Hippocampal formation (tissue), 2 donors: ENCODE measurements at places on chromosomes 16 and 17.

- DNase-seq = no peak
Measured at GRCh38 chr17:58382872-58383242, 30.9 kb upstream of the SUPT4H1 start.

DNA sequence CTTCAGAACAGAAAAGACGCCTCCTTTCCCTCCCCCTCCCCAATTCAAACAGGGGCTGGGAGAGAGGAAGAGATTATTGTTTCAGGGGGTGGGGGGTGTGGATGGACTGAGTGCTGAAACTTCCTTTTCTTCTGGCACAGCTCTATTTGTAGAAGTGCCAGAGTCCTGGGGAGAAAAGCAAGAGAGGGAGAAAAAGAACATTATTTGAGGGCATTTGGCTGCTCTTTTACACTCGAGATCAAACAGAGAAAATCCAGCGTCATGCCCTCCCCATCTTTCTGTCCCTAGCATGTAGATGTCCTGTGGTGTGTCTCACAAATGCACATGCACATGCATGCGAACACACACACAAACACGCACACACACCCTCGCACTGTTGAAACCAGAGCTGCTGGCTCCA is 13.0 kb downstream of the ARL4D start:
- DNase-seq = no peak

GRCh38 chr16:87860553-87861299 is 8.6 kb downstream of the SLC7A5 start:
- no peak for DNase-seq

GRCh38 chr16:1258906-1259759 is 3.3 kb downstream of the TPSD1 start:
- DNase-seq = no peak

DNA sequence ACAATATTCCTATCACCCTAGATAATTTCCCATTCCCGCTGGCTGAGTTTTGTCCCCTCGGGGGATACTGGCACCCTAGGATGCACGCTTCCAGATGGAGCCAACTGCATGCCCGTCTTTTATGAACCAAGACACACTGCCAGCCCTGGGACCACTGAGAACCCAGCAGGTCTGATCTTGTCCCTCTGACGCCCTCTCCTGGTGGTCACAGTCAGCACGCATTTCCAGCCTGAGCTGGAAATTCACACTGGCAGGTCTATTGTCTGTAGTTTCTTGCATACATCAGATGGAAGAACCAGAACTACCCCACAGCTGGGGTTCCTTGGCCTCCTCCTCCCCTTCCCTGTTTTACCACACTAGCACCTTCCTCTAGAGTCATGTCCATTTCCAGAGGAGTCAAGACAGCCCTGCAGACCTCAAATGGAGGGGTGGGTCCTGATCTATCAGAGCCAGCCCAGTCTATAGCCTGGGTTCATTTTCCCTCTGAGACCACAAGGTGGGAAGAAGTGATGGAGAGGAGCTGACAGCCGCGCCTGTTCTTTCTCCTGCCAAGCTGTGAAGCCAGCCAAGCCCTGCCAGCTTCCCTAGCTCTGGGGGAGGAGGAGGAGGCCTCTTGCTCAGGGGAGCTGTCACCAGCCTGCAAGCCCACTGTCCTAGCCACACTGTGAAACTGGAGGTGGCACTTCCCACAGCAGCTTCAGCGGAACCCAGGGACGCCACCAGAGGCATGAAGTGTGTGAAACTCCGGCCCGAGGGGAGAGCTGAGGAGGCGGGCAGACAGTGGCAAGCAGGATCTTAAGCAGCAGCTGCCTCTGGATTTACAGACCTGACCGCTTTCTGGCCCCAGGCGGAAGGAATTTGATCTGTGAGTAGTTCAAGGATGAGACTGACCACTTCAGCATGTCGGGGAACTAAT is 29.3 kb downstream of the MXRA7 start:
- peak; percentile 8 for DNase-seq
